ENCODE measurements at places on chromosomes 12 and 14.
A peak's percentile ranks its signal among the peaks of the same experiment; 100 is the strongest.

DNA sequence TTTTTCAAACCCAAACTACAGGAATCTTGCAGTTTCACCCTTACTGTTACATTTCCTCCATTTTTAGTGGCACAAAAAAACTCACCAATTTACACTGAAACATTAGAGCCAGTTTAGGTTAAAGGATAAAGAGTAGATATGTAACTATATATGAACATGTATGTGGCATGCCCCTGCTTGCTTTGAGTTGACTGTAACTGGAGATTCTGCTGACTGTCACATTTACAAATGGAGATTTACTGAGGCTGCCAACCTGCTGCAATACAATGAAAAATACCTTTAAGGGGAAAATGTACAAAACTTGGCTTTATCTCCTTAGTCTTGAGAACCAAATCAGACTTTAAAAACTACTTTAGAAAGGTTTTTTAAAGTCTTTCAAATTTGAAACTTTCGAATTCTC is 28.3 kb downstream of the STON2 start:
- DNase-seq = no peak

GRCh38 chr12:24688601-24689000 is 260.3 kb downstream of the BCAT1 start:
- DNase-seq = no peak

- peak; percentile 11 for DNase-seq
These were observed 1.1 kb downstream of the TSPAN9 start for GRCh38 chr12:3078086-3078820.

DNA sequence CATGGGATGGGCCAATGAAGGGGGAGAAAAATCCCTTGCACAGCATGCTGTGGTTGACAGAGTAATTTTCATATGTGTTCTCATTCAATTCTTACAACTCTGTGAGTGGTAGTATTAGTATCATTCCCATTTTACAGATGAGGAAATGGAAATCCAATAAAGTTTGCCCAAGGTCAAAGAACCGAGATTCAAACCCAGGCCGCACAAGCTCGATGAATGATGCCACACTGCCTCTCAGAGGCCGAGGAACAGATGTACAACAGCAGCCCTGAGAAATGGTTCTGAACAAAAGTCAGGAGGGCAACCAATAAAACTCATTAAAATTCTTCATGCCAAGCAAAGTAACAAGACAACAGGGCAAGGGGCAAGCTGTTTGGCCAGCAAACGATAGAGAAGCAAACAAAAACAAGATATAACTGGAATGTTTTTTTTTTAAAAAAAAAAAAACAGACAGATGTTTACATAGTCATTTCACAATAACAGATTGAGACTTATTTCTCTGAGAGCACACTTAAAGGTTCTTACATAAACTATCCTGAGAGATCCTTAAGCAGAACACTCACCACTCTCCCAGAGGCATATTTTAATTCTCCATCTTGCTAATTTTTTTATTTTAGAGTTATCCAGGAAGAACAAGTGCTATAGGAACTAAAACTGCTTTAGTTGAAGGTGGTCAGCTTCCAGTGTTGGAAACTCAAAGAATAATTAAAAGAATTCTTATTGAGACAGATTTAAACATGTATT is 85.8 kb downstream of the EXOC5 start:
- DNase-seq = peak; percentile 16

Measured in RWPE1 (cell line).